Frontal cortex (tissue), 4 donors: ENCODE measurements at places on chromosomes 11 and 22. TPM values are rescaled to one million over a fixed set of nuclear protein-coding genes. Genes with fewer than 3 reads are reported as not detected.

Gene NXPE1
- not detected for total RNA-seq

Gene APOBEC3B
- not detected for total RNA-seq

Gene C11orf65
- 0.41 TPM for total RNA-seq

Gene MYEOV
- not detected for total RNA-seq

Gene BATF2
- not detected for total RNA-seq

GRCh38 chr11:61682093-61682732 lies 2.0 kb downstream of the DAGLA start:
- no peak for DNase-seq

GRCh38 chr11:34601085-34601444 lies 19.8 kb upstream of the EHF start:
- DNase-seq: no peak

DNA sequence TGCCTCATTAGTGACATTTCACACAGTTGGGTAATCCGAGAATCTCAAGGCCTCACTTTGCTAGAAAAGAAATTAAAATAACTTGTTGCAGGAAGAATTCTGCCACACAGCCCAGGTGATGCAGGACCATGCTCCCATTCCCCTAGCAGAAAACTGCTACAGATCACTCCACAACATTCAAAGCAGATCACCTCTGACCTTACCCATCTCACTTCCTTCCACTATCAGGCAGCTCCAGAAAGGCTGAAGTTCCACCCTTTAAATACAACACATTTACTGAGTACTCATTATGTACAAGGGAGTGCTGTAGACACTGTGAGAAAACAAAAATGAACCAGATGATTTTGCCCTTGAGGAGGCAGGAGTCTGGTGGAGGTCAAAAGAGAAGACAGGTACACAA lies 231.0 kb downstream of the TTC28 start:
- no peak for DNase-seq

- no peak for DNase-seq
These were observed 879.3 kb downstream of the DLG2 start for GRCh38 chr11:84747871-84748270.

DNA sequence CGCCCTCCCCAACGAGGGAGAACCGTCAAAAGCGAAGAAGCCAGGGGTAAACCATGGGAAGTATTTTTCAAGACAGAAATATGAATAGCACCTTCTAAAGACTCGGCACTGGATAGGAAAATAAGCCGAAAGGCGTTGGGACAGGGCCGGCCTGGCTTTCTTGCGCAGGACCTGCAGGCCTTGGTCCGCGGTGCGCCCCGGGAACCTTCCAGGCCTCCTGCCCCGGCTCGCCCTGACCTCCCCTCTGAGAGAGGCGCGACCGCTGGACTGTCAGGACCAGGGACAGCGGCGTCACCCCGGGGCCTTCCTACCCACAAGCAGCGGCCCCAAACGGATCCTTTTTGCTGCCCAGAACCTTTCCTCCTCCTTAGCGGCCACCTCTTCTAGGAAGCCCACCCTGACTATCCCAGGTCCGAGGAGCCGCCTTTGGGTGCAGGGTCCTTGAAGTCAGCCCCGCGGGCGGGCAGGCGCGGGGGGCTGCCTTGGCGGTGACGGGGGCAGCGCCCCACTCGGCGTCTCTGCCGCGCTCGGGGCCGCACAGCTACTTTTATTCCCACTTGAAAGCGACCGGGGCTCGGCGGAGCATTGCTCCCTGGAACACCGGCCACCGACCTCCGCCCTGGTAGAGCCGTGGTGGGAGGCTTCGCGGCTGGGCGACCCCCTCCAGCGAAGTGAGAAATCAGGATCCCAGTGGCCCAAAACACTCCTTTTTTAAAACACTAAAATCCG lies 650 bp upstream of the MAPK11 start:
- peak; percentile 68 for DNase-seq

DNA sequence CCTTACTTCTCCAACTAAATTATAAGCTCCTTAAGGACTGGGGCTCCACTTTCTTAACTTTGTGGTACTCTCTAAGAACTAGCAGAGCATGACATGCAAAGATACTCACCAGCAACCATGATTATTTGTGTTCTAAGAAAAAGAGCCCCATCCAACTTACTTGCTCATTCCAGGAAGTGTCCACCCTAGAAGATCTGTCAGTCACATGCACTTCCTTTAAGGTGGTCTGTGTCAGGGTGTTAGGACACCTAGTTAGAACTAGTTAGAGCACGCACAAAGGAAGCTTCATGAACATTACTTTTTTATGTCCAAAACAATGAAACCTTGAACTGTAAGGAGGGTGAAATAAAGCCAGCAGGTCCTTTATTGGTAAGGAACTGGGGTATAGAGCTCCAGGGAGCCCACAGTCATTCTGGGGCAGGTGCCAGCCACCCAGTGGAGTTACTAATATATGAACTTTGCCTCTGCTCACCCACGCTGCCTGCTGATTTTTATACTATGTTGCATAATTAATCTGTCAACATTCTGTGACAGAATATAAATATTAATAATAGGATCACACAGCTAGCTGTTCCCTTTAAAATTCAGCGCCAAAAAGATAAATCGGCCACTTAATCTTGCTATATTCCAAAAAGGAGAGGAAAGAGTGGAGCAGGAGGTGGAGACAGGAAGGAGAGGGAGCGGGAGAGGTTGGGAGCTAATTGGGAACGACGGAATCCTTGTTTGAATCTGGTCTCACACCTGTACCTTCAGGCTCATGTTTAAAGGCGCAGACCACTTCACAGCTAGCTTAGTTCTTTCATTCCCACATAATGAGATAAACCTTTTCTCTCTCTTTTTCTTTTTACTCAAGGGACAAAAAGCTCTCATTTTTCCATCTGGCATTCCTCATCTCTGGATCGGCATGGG lies 755.0 kb downstream of the OPCML start:
- no peak for DNase-seq

DNA sequence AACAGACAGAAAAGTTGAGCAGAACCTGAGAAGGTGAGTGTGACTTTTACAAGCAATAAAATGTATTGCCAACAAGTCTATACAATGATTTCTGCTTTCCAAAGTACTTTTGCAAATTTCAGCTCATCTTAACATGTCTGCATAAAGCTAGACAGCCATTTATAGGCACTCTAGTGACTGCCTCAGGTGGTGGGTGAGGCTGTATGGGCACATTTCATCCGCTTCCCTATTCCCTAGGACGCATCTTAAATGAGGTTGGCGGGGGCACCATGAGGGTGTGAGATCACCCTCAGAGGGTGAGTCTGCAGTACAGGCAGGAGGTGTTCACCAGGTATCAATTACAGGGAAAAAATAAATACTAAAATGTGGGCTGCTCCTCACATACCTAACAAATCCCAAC lies 110.1 kb downstream of the ETS1 start:
- DNase-seq: no peak

DNA sequence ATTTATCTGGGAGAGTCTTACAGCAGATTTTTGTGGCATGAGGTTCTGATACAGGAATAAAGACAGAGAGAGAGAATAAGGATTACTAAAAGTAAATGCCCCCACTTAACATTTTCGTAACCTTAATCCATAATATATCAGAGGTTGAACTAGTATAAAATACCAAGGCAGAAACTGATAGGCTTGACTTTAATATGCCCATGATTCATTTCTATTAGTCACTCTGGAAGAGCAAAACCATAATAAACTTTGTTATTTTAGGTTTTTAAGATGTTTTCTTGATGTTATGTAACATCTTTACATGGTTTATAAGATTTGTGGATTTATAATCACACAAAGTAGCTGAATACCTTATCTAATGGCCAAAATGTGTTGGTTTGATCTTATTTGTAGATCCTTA lies 19.1 kb downstream of the GUCY1A2 start:
- no peak for DNase-seq

DNA sequence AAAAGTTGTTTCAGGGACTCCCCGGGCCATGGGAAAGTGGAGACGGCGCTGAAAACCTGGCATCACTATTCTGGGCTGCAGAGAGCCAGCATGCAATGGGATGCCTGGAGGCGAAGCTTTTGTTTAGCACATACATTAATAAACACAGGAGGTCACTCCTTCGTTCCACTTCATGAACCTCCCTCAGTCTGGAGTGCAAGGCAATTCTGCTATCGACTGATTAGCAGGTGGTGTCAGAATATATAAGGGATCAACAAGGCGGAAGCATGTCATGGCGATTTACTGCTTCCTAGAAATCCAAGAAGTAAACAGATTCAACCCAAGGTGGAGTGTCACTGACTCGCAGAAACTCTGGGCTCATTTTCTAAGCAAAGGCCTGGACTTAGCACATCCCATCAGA lies 45.4 kb upstream of the MN1 start:
- DNase-seq: no peak

GRCh38 chr11:19730373-19730772 lies 17.7 kb downstream of the NAV2 start:
- no peak for DNase-seq

GRCh38 chr11:35484435-35484834 lies 41.0 kb downstream of the PAMR1 start:
- no peak for DNase-seq

GRCh38 chr11:128238521-128239265 lies 348.7 kb downstream of the ETS1 start:
- no peak for DNase-seq

DNA sequence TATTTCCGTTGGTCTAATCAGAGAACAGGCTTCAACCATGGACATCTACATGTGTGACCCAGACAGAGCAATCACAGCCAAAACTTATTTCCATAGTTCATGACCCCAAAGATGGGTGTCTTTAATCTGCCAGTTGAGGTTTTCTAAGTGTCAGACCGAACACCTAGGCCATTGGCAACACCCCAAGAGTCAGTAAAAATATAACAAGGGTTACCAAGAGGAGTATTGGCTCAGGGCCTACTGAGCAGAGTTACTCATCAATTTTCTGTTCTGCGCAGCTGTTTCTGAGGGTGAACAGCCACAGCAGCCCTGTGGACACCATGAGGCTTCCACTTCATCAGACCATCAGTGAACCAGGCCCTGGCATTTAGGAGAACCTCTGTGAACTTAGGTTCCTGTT lies 18.8 kb downstream of the GUCD1 start:
- DNase-seq: no peak
